ENCODE measurements at places on chromosomes 5 and 9.

- no peak for DNase-seq
These were observed 13.8 kb upstream of the FGF18 start for GRCh38 chr5:171405615-171406014.

DNA sequence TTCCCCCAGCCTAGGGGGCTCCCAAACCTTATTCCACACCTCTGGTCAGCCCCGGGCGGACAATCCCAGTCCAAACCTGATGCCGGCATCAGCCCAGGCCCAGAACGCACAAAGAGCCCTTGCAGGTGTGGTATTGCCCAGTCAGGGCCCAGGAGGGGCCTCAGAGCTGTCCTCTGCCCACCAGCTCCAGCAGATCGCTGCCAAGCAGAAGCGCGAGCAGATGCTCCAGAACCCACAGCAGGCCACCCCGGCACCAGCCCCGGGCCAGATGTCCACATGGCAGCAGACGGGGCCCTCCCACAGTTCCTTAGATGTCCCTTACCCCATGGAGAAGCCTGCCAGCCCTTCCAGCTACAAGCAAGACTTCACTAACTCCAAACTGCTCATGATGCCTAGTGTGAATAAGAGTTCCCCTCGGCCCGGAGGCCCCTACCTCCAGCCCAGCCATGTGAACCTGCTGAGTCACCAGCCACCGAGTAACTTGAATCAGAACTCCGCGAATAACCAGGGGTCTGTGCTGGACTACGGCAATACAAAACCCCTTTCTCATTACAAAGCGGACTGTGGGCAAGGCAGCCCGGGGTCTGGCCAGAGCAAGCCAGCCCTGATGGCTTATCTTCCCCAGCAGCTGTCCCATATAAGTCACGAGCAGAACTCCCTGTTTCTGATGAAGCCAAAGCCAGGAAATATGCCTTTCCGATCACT is 27.6 kb upstream of the LTC4S start:
- no peak for DNase-seq

DNA sequence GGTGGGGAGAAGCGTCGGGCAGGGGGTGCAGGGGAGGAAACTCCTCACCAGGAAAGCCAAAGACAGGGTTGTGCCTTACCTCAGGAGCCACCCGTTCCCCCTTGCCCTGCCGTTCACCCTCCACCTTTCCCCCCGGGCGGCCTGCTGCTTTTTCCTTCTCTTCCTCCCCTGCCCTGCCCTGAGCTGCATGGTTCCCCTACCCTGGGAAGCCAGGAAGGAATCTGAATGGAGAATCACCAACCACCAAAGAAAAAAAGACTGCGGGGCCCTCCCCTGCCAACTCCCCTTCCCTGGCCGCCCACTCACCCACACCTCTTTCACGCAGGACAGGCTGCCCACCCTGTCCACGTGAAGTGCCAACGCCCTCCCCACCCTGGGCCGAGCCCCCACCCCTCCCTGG is 820 bp upstream of the NFX1 start:
- DNase-seq: no peak

DNA sequence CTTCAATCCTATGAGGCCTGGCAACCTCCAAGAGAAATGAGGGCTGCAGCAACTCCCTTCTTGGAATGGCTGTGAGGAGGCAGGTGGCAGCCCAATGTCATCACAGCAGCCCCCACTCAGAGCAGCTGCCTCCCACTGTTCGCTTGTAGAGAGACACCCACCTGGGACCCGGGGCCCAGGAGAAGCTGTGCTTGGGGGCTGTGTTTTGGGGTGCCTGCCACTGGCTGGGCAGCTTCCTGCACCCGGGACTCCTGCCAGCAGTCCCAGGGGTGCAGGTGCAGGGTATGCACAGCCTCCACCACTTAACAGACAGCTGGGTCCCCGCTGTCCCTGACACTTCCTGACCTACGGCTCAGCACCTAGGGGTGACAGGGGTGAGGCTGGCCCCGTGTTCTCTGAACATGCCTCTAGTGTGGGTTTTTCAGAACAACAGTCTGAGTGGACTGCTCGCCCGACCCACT is 26.2 kb downstream of the NIPAL4 start:
- DNase-seq: no peak

DNA sequence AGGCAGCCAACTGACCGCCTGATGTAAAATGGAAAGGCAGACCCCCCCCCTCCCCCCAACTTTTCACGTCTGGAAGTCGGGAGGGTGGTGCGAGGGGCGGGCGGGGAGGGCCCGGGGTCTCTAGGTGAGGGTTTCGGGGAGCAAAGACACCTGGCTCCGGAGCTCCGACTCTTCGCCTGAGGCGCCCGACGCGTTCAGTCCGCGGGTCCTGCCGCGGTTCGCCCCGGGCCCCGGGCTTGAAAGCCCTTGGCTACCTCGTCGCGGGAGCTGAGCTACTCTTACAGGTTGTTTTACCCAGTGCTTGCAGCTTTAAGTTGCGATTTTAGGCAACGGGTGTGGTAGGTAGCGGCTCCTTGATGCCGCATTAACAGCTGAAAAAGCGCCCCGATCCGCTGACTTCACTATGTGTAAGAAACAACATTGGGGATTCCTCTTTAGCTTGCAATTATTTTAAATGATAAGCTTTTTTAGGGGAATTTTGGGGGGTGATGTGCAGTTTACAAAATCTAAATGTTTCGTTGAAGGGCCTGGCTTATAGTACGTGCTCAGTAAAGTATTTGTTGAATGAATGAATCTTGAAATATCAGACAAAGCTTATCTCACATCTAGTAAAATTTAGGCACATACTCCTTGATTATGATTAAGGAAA is 722 bp downstream of the CDC42SE2 start:
- DNase-seq: peak; percentile 30

GRCh38 chr9:104826911-104827310 is 63.0 kb downstream of the NIPSNAP3B start:
- no peak for DNase-seq

GRCh38 chr5:79183011-79183410 is 52.9 kb upstream of the JMY start:
- no peak for DNase-seq

- no peak for DNase-seq
These were observed 38.6 kb downstream of the MRPS27 start for GRCh38 chr5:72281430-72281763.

GRCh38 chr9:92035687-92036410 is 79.4 kb downstream of the SPTLC1 start:
- no peak for DNase-seq

DNA sequence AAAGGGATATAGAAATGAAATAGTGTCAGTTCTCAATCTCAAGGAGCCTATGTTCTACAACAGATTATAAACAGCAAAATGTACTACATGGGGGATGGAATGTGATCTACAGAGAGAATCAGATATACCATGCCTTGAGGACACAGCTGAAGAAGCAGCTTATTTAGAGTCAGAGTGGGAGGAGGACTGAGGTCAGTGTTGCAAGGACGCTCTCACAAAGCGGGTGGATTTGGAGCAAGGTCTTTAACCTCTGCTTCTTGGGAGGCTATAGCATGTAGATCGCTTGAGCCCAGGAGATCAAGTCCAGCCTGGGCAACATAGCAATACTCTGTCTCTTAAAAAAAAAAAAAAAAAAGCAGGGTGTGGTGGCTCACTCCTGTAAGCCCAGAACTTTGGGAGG is 32.8 kb upstream of the PLIN2 start:
- no peak for DNase-seq

DNA sequence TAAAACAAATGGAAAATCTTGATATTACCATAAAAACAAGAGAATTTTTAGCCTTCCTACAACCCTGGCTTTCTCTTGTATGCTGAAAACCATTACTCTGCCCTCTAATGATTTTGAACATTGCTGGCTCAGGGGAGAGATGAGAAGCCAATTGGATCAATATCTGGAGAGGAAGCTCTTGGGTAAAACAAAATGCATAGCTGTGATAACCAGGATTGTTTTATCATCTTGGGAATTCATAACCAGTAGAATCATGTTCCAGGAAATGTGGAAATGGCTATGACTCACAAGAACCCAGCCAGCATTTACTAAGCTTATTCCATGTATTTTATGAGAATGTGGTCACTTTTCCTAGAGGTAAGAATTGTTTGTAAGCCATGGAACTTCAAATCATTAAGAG is 51.1 kb upstream of the CTNND2 start:
- DNase-seq: no peak

DNA sequence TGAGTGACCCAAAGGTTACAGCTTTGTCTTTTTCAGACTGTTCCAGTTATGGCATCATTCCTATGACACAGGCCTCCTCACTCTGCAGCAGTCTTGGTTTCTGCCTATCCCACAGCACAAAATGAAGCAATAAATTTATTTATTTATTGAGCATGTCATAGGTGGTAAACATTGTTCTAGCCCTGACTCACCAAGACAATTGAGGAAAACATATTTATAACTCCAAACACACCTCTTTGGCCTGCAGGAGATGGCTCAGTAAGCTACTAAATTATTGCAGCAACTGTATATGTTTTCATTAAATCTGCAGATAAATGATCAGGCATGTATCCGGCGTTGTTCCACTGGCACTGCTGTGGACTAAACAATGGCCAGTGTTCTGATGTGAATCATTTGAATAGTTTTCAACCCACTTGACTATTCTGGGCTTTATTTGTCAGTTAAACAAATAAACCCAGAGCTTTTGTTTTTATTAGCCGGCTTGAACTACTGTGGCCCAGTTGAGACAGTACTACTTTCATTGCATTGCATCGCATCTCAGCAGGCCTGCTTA is 83.2 kb downstream of the FOXD1 start:
- DNase-seq: no peak

GRCh38 chr5:149664083-149664482 is 66.0 kb upstream of the PPARGC1B start:
- no peak for DNase-seq

DNA sequence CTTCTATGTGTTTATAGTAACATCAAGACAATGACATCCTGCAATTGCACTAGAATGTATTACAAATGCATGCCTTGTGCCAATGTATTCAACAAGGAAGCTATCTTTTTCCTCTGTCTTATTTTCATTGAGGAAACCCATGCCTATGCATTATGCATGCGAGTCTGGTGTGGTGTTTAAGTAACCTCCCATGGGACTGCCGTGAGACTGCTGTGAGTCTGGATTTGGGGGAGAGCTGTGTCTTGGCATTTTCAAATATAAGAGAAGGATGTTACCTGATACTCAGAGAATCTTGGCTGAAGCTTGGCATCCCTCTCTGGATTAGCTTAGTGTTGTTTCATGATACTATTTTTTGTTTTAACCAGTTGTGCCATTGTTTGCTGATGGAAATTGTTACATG is 98.3 kb downstream of the F2RL2 start:
- no peak for DNase-seq

DNA sequence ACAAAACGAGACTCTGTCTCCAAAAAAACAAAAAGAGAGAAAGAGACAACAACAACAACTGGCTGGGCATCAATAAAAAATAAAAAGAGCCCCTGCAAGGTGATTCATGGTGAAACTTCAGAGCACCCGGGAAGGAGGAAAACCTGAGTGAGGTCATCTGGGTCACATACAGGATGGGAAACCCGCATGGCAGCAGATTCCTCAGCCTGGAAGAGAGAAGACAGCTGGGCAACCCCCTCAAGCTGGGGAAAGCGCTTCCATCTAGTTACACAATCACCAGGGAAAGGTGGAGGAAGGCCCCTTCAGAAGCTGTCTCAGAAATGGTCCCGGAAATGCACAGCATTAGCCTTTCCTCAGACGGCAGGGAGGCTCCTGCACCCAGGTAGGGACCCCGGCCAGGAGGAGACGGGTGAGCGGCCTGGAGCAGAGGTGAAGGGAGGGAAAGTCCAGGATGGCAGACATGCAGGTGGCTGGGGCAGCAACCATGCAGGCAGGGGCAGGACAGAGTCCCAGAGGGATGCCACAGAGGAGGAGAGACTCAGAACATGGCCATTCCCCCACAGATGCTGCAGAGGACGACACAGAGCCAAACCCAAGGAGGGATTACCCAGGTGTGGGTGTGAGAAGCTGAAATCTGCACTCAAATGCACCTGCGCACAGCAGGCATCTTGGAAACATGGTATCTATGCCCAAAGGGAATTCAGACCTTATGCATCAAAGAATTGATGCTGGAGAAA is 29.4 kb downstream of the CAMSAP1 start:
- no peak for DNase-seq

DNA sequence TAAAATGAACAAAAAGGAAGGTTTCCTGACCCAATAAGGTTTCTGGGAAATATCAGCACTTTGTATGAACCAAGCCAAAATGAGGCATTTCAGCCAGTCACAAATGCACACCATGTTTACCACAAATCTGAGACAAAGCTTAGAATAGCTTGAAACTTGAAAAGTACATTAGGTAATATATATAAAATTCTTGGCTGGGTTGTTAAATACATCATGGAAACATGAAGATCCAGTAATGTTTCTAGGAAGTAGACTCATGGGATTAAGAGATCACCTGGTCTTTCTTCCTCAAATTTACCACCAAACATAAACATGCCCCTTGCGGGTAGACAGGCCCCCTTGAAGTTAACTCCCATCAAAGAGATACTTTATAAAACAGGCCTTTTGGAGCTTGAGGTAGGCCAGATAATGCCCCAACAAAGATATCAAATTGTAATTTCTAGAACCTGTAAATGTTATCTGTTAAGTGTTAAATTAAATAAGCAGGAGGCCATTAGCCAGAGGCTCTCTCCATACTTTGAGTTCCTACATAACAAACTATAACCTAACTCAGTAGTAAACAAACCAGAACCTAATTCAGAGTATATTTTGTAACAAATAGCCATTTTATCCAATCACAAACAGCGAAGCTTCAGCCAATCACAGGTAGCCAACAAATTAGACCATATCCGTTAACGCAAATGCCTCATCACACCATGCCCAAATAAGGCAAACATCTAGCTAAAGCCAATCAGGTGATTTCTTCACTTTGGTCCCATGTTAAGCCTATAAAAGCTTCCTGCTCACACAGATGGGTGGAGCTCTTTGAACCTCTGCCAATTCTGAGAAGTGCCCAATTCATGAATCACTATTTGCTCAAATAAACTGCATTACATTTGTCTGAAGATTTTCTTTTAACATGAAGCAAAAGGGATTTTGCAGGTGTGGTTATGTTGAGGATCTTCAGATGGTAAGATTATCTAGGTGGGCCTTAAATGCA is 127.9 kb upstream of the TARS1 start:
- DNase-seq: no peak

GRCh38 chr5:12662545-12663314 is 758.5 kb upstream of the CTNND2 start:
- DNase-seq: no peak

GRCh38 chr9:120892748-120893610 is 16.0 kb upstream of the PHF19 start:
- DNase-seq: no peak

- no peak for DNase-seq
These were observed 259.5 kb downstream of the GAS1 start for GRCh38 chr9:86687788-86688187.

DNA sequence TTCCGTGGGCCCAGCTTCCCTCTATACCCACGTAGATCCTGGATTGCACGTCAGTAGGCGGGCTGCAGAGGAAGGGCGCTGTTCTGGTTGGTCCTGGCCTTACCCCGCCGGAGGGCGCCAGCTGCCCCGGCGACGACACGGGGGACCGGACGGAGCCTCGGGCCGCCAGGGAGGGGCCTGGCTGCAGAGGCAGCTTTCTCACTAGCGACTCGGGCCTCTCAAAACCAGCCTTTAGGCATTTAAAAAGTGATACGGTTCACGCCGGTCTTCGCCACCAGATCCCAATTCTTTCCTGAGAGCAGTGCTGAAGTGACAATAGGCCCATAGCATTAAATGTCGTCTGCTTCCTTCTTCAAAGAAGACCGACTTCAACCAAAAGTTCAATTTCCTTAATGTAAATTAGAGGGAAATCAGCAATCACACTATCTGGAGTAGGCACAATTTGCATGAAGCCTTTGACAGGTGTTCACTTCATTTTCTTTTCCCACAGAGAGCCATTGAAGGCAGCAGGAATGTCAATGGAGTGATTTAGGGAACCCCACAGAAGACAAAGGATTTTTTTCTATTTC is 17.6 kb upstream of the UBE2D2 start:
- peak; percentile 24 for DNase-seq
